ENCODE measurements at places on chromosomes 6 and 20. TPM values are rescaled to one million over a fixed set of nuclear protein-coding genes. Genes with fewer than 3 reads are reported as not detected.

- DNase-seq: no peak
Observed at GRCh38 chr6:80528115-80528514, 421.6 kb downstream of the BCKDHB start.

HLA-DOB gene
- polyA plus RNA-seq: 0.27 TPM

DEFB110 gene
- not detected for polyA plus RNA-seq

GRCh38 chr20:60040471-60041162 is 82.4 kb downstream of the CDH26 start:
- no peak for DNase-seq

CYB5R4 gene
- polyA plus RNA-seq: 10.4 TPM
